AG08396 (cell line): ENCODE measurements at places on chromosomes 2 and 18.

GRCh38 chr2:11556101-11556806 lies 22.4 kb downstream of the GREB1 start:
- no peak for DNase-seq

DNA sequence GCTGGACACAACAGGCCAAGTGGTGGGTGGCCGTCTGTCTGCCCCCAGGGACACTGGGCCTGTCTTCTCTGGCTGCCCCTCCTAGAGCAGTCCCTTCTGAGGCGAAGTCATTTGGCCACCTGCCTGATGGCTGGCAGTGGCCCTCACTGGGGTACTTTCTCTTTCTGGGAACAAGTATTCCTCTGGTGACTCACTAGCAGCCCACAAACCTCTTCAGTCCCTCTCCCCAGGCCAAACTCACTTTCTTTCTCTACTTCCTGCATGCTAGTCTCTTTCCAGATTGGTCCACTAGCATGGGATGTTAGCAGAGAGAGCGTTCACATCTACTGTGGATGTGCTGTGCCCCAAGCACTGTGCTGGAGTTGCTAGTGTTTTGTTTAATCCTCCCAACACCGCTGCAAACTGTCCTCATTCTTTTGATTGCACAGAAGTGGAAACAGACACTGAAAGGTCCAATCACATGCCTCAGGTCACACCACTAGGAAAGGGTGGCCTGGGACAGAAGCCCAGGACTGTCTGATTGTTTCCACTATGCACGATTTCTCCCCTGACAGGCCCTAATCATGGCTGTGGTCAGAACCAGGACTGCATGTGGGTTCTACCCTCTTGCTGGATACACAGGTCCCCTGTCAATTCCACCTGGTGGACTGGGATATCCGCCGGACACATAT lies 5.2 kb downstream of the DYSF start:
- peak; percentile 61 for DNase-seq

GRCh38 chr2:195575016-195575415 lies 82.0 kb upstream of the SLC39A10 start:
- DNase-seq, result no peak

- no peak for DNase-seq
Observed at GRCh38 chr18:54790109-54790508, 38.2 kb upstream of the RAB27B start.

- DNase-seq, result no peak
Observed at GRCh38 chr2:147884830-147885229, 40.0 kb downstream of the ACVR2A start.

- no peak for DNase-seq
Observed at GRCh38 chr2:173941567-173941966, 23.6 kb downstream of the SP3 start.

DNA sequence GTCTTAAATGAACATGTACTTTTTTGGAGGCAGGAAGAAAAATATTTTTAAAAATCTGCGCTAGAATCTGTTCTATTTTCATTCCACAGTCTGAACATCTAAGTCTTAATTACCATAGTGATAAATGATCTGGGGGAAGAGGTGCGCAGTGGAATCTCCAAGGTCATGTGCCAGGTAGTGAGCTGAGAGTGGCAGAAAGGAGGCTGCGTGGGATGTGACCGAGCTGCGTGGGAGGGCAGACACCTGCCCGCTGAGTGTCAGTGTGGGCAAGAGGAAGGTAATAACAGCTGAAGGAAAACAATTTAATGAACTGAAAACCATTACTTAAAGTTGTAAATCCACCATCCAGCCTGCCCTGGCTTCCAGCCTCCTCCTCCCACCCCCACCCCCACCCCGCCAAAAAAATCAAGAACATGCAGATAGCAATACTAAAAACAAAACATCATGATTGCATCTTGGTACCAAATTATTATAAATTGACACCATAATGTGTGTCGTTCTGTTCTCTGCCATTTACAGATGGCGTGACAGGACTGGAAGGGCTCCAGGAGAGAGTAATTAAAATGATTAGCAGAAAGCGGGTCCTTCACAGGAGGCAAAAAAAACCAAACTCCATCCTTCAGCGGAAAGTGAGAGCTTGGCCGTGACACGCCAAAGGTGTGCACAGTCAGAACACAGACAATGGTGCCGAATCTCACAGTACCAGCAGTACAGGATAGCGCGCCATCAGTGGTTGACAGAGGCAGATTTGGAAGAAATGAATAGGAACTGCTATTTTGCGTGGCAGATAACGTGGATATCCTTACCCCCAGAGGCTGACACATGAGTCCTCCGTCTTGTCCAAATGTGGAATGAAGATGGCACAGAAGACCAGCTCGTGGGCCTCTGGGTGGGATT lies 11.4 kb upstream of the DTNB start:
- no peak for DNase-seq

DNA sequence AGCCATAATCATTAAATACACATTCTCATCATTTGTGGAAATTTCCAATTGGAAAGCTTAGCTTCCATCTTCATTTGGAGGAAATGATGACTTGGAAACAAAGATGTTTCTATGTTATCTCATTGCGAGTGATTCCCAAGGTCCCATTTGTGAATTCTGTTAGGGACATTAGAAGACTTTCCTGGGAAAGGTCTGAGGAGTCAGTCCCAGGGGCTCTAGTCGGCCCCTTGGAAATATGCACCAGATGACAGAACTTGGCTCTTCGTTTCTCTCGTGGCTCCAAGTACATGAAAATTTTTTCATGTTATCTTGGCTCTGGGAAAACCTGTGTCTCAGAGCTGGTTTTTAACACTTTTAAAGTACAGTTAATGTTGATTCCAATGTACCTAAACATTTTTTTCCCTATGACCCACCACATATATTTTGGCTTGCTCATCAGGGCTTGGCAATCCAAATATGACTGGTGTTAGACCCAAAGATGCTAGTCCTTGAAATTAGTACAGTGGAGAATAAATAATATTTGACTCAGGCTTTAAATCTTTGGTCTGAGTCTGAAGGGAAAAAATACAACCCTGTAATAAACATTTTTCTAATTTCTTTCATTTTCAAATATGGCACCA lies 15.4 kb upstream of the CAVIN2 start:
- no peak for DNase-seq

DNA sequence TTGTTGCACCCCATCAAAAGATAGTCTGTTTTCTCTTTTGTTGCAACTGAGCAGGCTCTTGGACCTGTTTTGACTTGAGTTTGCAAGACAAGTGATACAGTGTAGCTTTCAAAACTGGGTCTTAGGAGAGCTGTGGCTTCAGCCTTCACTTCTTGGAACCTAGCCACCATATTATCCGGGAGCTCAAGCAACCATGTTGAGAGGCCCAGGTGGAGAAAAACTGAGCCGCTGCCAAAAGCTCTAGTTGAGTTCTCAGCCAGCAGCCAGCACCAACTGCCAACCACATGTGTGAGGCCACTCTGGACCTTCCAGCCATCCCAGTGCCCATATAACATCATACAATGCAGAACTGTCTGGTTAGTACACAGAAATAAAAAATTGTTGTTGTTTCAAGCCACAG lies 5.4 kb downstream of the CACNB4 start:
- no peak for DNase-seq

DNA sequence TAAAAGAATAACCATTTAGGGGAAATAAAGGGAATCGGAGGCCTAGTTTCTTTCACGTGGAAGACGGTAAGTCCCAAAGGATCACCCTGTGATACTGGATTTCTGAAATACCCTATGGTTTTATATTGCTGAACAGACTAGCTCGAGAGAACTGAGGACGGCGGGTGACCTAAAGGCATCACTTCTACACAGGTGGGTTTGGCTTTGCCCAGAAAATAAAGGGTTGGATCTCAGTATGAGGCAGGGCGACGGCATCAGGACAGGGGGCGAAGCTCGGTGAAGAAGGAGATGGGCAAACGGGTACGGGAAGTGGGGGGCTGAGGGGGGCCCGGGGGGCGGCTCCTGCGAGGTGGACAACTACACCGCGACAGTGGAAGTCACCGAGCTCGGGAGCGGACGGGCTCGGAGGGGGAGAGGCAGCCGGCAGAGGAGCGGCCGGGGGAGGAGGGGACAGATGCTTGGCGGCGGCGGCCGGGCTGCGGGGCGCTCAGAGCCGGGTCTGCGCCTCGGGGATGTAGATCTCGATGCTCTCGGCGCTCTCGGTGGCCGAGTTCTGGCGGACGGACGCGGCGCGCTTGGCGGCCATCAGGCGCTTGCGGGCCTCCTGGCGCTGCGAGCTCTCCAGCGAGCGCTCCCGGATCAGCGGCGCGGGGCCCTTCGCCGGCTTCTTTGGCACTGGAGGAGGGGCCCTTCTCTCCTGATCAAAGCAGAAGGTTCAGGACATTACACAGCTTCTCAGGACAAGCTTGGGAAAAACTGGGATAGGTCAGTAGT lies 48.9 kb downstream of the TGIF1 start:
- peak; percentile 70 for DNase-seq

- DNase-seq, result no peak
Observed at GRCh38 chr2:219247678-219248642, 2.7 kb downstream of the STK16 start.

DNA sequence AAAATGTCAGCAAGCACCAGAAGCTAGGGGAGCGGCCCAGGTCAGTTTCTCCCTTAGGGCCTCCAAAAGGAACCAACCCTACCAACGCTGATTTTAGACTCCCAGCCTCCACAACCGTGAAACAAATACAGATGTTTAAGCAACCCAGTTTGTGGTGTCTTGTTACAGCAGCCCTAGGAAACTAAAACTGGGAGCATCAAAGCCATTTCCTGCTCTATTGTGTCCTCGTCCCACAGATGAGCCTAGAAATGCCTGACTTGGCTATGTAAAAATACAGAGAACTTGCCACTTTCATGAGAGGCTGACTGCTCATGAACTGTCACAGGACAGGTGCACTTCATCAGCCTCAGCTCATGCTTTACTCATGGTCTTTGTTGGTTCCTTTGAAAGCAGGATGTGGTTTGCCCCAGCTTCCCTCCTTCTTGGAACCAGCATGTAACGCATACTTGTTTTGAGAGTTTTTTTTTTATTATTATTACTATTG lies 97.6 kb upstream of the SLC39A10 start:
- peak; percentile 80 for DNase-seq

- peak; percentile 42 for DNase-seq
Observed at GRCh38 chr18:21129566-21130216, 18.1 kb upstream of the ROCK1 start.

DNA sequence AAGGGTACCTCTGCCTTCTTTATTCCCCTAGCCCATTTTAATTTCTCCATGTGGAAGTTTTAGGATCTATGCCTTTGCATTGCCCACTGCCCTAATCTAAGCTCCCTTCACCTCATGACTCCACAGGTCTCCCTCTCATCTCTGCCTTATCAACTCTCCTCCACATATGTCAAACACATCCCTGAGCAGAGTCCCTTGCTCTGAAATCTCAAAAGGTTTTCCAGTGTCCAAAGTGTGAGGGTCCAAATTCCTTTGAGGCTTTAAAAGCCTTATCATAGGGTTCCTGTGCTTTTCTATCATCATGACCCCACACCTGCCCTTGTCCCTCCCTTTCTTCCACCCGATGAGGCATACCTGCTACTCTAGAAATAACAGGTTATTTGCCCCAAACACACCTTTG lies 38.6 kb downstream of the SLC4A1AP start:
- no peak for DNase-seq

DNA sequence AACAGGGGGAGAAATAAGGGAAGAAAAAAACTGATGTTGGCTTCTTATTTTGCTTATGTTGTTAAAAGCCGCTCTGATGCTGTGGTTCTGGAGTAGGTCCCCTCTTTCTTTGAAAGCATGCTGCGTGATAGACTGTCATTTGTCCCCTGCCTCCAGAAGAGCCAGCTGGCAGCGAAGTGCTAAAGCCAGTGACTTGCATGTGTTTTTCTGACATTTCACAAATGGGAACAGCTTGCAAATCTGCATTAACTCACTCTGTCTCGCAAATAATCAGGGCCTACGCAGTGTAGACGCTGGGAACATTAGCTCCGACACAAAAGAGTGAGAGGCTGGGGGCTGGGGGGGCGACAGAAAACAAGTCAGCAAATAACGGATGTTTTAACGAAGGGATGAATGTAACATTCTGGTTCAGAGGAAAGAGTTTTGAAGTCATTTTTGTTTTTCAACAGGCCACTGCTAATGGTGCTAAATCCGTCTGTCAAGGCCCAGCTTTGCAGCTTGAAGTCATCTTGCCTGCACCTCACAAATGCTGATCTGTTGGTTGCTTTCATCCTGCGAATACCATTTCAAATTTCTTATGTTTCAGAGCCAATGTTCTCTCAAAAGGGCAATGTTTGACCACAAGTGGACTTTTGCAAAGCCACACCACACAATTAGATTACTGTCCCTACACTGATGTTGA lies 68.8 kb upstream of the PIK3C3 start:
- no peak for DNase-seq

GRCh38 chr2:147164563-147164962 lies 680.3 kb upstream of the ACVR2A start:
- DNase-seq, result no peak

GRCh38 chr18:61196750-61197149 lies 136.5 kb upstream of the CDH20 start:
- no peak for DNase-seq

DNA sequence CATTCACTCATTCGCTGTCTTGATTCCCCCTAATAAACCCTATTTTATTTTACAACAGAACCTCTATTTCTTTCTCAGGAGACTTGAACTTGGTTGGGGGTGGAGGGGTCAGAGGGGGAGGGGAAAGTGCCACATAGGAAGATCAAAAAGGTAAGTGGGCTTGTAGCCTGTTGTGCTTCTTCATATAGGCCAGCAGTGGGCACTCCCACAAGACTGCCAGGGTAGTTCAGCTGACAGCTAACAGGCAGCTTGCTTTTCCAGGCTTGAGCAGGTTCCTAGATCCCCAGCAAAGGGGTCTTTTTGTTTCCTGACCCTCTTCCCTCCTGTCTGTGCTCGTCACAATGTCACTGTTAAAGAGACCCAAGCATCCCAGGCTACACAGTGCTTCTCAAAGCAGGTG lies 829 bp upstream of the KIAA2012 start:
- no peak for DNase-seq

DNA sequence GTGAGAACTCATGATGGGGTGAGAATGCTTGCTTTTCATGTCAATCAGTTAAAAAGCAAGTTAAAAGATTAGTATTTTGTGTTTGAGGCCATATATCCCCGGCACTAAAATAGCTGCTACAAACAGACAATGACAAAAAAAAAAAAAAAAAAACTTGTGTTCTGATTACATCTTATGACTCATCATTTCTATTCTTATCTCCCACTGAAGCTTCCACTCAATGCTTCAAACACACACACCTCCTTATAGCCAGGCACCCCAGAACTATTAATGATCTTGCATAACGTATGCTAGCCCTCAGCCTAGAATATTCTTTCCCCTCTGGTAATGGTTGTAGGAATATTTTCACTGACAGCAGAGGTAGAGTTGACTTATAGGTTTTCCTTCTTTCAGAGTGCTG lies 778.3 kb downstream of the TRIB2 start:
- no peak for DNase-seq

DNA sequence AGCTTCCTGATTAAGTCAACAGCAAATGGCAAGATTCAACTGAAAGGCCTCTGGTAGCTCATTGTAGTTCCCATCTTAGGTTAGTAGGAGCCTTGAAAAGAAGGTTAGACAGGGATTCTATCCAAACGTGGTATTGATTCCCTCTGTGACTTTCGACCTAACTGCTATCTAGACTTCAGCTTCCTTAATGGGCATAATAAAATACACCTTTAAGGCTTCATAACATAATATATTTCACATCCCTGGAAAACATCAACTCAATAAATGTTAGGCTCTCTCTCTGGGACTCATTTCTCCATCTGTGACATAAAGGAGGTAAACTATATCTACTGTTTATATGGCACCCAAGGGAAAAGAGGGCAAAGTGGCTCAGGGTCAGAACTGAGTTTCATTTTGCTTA lies 60.9 kb downstream of the STK39 start:
- no peak for DNase-seq

GRCh38 chr18:79570266-79571201 lies 109.1 kb upstream of the CTDP1 start:
- peak; percentile 69 for DNase-seq

GRCh38 chr2:127864877-127865276 lies 6.9 kb upstream of the POLR2D start:
- DNase-seq, result no peak
